Testis (tissue), 5 donors: ENCODE measurements at places on chromosomes 1 and 21.

GRCh38 chr1:47367651-47368050 lies 34.1 kb downstream of the CMPK1 start:
- no peak for DNase-seq

DNA sequence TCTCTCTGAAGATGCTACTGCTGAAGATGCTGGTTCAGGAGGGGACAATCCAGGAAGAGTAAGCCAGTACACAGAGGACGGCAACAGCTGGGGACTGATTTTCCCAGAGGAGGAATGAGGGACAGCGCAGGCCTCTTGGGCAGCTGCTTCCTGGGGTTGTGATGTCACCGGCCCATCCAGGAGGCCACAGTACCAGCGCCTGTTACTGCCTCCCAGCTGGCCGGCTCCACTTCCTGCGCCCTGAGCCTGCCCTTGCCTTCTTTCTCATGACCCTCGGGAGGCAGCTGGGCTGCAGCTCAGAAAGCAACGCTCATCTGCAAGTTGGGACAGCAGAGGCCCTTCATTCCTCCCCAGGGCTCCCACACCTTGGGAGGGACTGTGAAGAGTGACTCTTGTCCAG lies 21.9 kb upstream of the ID3 start:
- DNase-seq = no peak

GRCh38 chr21:36524477-36524876 lies 44.6 kb upstream of the CLDN14 start:
- DNase-seq = no peak

- no peak for DNase-seq
These were observed 26.1 kb upstream of the NMNAT2 start for GRCh38 chr1:183444243-183444642.

- peak; percentile 93 for DNase-seq
These were observed at the start of gene TGFBR3 for GRCh38 chr1:91885716-91886506. Gene TGFBR3, minus strand, starts transcription at chr1:91886151. Its CDS starts 24,620 bp downstream, at chr1:91861531.

DNA sequence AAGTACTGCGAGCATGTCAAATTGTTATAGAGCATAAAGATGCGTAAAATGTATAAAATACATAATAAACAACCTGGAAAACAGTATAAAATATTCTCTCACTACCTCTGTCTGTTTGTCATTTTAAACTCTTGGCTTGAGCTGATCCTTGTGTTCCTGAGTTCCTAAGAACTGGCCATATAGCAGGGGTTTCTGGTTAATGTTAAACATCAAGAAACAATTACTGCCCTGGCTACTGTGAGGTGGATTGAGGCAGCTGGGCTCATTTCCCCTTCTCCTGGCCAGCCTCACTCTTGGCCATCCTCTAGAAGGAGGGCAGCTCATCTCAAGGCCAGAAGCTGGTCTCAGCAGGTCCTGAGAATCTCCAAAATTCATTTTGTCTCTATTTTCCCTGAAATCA lies 297.3 kb upstream of the USP24 start:
- DNase-seq = no peak

- DNase-seq = no peak
These were observed 35.1 kb downstream of the ARHGAP29 start for GRCh38 chr1:94202241-94202640.

DNA sequence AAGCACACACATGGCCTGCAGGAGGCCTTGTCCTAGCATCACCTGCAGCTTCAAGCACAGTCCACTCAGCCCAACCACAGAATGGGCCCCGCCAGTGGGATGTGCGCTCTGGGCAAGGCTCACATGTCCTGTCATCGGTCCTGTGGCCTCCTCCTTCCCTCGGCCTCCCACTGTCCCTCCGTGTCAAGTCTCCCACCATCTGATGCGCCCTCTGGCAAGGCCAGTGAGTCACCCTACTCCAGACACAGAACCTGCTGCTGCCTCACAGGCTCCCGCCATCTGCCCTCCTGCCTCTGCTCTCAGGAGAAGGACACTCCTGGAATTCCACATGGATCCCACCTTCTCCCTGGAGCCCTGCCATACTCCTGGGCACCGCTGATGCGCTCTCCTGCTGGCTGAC lies 14.2 kb downstream of the KCNAB2 start:
- no peak for DNase-seq

- no peak for DNase-seq
These were observed 88.9 kb downstream of the PIK3R3 start for GRCh38 chr1:46043458-46044017.

DNA sequence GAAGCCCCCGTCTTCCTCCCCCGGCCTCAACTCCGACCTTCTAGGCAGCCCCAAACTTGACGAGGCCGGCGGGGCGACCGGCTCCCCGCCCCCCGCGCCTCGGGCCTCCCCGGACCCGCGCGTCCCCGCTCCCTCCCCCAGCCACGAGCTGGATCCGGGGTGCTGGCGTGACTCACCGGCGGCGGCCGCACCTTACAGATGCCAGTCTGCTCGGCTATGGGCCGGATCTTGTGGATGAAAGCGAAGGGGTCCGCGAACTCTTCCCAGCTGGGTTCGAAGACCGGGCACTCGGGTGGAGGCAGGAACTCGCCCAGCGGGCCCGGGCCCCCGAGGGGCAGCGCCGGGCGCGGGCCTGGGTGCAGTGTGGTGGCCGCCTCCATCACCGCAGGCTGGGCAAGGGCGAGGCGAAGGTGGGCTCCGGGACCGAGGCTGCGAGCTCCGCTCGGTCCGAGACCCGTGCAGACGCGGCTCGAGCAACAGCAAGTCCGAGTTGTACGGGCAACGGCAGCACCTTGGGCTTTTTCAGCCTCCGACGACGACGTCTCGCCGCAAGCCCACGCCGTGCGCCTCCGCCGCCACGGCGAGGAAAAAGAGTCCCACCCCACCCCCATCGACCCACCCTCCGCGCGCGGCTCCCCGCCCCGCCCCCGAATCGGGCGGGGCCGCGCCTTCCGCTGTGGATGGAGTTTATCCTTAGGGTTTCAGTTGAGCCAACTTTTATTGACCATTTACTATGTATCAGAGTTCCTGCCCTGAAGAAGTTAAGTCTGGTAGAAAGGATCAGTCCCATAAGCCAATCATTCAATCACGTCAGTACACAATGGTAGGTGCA lies at the start of gene KDM5B:
KDM5B (minus strand) TSS at position 496 of the 832 bp plus-strand sequence; CDS start at position 380, 116 bp downstream.
- DNase-seq = peak; percentile 86
